AG04450 (cell line): ENCODE measurements at places on chromosomes 2 and 18.

DNA sequence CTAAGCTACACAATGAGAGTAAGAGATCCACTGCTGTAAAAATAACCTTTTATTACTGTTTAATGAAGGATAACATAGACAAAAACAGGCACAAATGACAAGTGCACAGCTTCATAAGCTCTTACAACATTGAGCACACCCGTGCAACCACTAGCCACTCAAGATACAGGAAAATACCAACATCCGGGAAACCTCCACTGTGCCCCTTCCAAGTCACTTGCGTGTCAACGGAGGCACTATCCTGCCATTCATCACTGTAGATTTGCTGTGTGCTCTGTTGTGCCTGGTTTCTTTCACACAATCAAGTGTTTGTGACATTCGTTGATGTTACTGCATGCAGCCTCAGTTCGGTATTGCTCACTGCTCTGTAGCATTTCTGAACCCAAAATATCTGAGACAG, 292.9 kb upstream of the MYT1L start:
- no peak for DNase-seq

GRCh38 chr2:45929674-45930395, 278.4 kb downstream of the PRKCE start:
- DNase-seq: no peak

DNA sequence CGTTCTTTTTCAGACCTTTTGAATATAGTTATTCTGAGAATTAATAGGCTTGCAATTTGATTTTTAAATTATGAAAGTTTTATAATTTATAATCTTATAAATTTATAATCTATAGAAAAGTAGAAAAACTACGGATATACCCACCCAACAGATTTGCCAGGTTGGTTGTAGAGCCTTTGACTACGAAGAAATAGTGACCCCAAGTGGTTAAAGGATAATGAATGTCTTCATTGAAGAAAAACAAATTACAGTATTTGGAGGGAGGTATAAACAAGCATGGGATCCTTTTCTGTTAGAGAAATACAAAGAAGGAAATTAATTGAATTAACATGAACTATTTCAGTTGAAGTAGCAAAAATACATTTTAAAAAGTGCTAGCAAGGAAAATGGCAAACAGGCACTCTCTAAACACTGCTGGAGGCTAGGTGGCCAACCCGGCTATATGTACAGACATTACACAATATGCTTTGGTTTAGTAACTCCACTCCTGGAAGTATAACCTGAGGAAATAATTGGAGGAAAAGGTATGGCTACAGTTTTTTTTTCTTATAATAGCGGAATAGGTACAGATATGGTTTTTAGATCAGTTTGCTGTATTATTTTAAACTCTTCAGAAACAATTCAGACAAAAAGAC, 110.9 kb downstream of the MIB1 start:
- DNase-seq: no peak

DNA sequence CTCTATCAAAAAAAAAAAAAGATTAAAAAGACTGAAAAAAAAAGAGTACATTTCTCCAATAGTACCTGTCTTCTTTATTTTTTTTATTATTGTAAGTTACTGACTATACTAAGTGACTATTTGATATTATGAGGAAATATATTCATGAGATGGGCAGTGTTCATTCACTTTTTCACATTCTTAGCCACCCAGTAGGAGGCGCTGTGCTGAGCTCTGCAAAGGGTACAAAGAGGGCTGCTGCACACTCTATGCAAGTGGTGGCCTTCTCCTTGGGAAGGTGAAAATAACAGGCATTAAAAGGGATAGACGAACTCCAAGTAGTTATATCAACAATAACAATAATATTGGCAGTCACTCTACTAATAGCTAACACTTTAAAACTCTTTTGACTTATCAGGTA, 1034.9 kb upstream of the FANCL start:
- no peak for DNase-seq

DNA sequence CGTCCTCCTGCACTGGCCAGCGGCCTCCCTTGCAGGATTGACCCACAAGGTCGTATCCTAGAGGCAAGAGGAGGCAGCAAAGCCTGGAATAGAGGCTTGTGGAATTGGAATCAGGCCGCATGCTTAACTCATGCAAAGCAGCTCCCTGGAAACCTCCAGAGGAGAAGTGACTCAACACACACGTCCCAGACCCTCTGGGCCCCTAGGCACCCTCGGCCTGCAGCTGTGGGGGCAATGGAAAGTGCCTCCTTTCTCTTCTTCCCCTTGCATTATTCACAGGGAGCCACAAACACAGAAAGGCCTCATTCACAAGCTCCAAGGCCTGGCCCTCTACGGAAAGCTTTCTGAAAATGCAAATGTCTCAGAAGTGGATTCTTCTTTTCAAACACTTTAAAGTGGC, 19.6 kb downstream of the SPATA3 start:
- DNase-seq: no peak

- no peak for DNase-seq
Measured at GRCh38 chr2:150787353-150788093, 300.1 kb upstream of the RND3 start.

DNA sequence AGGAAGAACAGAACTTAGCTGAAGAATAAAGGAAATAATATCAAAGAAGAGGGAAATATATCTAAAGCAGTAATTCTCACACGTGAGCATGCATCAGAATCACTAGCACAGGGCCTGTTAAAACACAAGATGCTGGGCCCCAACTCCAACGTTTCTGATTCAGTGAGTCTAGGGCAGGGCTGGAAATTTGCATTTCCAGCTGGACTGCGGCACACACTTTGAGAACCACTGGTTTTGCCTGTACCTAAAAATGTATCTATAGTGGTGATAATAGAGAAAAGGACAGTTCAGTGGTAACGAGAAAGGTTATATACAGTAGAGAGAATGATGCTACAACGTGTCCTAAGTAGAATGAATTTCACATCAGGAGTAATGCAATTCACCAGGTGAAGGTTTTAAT, 11.2 kb downstream of the REV1 start:
- DNase-seq: no peak

DNA sequence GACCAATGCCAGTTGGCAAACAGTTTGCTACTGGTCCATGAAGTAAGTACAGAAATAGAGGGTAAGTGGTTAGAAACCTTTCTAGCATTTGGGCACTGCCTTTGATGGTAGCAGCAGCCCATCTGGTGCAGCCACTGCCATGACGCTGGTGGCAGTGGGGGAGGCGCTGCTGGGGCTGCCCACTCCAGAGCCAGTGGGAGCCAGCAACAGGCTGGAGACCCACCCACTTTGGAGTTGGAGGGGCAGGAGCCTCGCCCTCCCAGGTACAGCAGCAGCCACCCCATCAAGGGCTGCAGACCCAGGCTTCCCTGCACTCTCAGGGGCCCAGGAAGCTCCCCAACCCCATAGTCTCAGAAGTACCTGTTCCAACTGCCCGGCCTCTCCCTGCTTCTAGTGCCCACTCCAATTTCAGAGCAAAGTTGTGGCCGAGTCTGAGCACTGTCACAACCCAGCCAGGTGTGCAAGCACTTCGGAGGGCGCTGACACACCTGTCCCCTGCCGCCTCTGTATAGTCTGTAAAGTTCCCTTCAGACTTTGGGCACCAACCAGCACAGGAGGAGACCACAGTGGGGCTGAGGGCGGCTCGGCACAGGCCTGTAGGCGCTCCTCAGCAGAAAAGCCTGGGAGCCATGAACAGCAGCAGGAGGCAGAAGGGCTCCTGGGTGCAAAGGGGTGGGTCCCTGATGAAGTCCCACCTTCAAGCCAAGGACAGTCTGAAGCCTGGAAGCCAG, 125.6 kb upstream of the CCDC150 start:
- no peak for DNase-seq

- no peak for DNase-seq
Measured at GRCh38 chr18:40576507-40577115, 1378.4 kb upstream of the PIK3C3 start.

DNA sequence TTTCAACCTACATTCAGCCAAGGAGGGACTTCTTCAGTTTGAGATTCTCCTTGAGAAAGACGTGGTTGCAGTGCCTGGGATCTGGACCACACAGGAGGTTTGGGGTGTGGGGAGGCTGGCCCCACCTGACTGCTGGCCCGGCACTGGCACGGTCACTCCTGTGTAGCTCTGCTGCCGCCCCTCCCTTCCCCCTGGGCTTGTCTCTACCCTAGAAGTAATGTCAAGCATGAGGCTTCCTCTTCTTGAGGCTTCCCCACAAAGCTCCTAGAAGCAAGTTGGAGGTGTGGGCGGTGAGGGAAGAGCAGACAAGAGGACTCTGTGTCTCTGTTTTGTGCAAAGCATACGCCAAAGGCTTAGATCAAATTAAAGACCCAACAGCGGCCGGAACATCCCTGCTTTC, 8.7 kb downstream of the KLHL29 start:
- no peak for DNase-seq

- no peak for DNase-seq
Measured at GRCh38 chr18:7607540-7608173, 40.5 kb downstream of the PTPRM start.

GRCh38 chr2:157696036-157696435, 67.4 kb upstream of the ACVR1C start:
- DNase-seq: peak; percentile 38

GRCh38 chr18:60120231-60120750, 220.5 kb downstream of the PMAIP1 start:
- no peak for DNase-seq

DNA sequence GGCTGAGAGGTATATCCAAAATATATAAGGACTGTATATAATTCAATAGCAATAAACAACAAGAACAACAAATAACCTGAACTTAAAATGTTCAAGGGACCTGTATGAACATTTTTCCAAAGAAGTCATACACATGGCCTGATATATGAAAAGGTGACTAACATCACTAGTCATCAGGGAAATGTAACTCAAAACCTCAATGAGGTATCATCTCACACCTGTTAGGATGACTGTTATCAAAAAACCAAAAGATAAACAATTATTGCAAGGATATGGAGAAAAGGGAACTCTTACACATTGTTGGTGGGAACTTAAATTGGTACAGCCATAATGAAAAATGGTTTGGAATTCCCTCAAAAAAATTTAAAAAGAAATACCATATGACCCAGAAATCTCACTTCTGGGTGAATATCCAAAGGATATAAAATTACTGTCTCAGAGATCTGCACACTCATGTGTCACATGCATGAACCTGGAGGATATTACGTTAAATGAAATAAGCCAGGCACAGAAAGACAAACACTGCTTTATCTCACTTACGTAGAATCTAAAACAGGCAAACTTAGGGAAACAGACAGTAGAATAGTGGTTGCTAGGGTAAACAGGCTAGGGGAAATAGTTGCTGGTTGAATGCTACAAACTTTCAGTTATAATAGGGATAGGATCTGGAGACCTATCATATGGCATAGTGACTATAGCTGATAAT, 334.5 kb upstream of the MMADHC start:
- DNase-seq: no peak

GRCh38 chr18:72171596-72171995, 372.5 kb downstream of the CBLN2 start:
- DNase-seq: no peak

GRCh38 chr2:37890893-37891495, 34.1 kb upstream of the RMDN2 start:
- no peak for DNase-seq

DNA sequence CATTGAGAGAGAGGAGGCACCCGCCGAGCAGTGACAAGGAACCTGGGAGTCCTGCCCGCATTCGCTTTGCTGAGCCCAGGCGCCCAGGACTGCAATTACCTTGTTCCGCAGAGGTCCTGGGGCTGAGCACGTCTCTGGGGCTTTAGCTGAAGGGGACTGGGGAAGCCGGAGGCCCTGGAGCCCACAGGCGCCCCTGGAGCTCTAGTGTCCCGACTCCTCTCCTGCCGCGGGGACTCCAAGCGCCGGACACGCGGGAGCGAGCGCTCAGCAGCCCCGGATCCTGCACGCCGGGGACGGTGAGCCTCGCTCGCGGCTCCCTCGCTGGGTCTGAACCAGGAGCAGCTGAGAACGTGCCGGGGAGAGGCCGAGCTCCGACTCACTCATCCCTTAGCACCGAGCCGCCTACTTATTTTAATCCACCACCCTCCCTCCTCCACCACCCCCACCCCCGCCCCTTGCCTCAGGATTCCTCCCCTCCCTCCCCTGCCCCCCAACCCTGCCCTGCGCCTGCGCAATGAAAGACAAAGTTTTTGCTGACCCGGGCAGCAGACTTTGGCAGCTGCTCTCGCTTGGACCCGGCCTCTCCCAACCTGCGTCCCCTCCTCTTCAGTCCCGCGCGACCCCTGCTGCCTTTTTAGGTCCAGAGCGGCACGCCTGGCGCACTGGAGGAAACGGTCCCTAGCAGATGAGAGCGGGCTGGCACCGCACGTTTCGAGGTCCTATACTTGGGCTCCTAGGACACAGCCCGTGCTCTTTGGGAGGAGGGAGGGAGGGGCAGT, at the start of gene OSR1:
TSS of gene OSR1 (minus strand) at position 382 of the 779 bp plus-strand sequence. CDS start 4,818 bp downstream, outside the sequence.
- peak; percentile 76 for DNase-seq

- peak; percentile 10 for DNase-seq
Measured at GRCh38 chr2:714005-714741, 37.0 kb upstream of the TMEM18 start.

DNA sequence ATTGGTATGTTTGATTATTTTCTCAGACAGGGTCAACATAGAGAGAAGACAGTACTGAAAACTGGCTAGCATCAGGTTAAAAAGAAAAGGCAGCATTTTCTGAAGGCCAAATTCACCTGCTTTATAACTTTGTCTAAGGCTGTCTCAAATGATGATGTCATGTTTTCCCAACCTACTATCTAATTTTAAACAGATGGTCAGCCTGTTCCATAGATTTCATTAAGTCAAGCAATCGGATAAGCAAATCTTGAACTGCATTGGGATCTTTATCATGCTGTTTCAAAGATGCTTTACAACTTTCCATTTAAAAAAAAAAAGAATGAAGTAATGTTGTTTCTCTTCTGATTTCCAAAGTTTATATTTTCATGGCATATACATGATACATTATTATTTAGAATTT, 56.3 kb upstream of the SPOPL start:
- no peak for DNase-seq

GRCh38 chr2:62304429-62305417, 108.8 kb downstream of the B3GNT2 start:
- DNase-seq: no peak

DNA sequence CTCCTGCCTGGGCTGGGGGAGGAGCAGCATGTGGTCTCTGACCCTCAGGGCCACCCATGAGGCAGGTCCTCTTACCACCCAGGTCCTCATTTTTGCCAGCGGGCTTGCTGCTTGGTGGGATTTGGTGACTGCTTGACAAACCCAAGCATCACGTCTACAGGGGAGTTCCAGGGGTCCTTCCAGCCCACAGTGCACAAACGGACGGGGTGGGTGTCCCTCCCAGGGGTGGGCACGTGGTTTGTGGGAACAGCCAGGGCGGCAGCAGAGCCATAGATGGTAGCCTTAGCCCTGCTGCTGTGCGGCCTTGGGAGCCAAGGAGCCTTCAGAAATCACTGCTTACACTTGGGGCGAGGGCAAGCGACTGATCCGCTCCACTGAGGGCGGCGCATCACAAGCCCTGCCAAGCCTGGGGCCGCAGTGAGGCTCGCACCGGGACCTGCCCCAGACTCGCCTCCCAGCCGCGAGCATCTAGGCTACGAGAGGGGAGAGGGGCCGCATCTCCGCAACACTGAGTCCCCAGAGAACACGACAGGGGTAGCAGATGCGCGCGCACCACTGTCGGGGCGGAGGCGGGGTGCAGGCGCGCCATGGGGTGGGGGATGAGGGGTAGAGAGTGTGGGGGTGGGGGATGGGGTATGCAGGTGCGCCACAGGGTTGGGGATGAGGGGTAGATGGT, 36.9 kb downstream of the SNED1 start:
- no peak for DNase-seq

- no peak for DNase-seq
Measured at GRCh38 chr18:55452123-55452611, 135.8 kb downstream of the TCF4 start.
